ENCODE measurements at places on chromosomes 6 and 20.
A peak's percentile ranks its signal among the peaks of the same experiment; 100 is the strongest.

DNA sequence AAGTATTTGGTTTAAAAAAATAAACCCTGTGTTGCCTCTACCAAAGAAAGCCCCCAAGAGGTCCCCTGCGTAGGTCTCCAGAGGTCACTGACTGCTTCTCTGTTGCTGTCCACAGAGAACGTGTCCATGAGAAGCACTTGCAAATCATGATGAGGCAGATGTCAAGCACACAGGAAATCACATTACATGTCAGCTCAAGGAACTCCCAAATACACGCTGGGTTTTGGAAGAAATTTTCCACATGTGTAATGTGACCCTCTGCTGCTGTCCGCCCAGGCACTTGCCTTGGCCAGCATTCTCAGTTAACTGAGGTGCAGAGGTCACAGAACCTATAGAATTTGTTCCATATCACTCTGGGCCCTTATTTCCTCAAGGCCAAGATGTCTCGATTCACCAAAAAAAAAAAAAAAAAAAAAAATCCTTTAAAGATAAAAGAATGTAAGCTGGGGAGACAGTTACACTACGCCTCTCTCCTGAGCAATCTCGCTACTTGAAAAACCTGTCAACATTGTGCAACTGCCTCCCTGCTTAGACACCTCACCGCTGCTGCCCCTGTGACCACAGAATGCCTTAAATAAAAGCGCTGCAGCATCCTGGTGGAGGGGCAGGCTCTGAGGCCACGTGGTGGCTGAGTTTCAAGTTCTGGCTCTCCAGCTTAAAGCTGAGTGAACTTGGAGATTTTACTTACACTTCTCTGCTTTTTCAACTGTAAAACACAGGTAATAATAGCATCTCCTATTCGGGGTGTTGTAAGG, 42.3 kb downstream of the SLC22A23 start:
- DNase-seq: peak; percentile 67

GRCh38 chr6:157726892-157727628, 96.0 kb upstream of the SNX9 start:
- no peak for DNase-seq

DNA sequence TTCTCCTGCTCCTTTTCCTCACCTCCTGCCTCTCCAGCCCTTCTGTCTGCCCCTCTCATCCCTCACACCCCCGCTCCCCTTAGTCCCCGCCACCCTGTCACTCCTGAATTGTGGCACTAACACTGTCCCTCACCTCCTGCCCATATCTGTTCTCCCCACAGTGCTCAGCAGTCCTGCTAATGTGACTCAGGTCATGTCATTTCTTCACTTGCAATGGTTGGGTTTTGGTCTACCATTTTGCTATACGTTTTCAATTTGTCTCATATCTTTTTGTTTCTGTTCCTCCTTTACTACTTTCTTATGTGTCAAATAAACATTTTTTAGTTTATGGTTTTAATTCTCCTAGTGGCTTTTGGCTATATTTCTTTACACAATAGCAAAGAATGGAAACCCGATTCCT, 1.3 kb upstream of the HLA-B start:
- DNase-seq: no peak

DNA sequence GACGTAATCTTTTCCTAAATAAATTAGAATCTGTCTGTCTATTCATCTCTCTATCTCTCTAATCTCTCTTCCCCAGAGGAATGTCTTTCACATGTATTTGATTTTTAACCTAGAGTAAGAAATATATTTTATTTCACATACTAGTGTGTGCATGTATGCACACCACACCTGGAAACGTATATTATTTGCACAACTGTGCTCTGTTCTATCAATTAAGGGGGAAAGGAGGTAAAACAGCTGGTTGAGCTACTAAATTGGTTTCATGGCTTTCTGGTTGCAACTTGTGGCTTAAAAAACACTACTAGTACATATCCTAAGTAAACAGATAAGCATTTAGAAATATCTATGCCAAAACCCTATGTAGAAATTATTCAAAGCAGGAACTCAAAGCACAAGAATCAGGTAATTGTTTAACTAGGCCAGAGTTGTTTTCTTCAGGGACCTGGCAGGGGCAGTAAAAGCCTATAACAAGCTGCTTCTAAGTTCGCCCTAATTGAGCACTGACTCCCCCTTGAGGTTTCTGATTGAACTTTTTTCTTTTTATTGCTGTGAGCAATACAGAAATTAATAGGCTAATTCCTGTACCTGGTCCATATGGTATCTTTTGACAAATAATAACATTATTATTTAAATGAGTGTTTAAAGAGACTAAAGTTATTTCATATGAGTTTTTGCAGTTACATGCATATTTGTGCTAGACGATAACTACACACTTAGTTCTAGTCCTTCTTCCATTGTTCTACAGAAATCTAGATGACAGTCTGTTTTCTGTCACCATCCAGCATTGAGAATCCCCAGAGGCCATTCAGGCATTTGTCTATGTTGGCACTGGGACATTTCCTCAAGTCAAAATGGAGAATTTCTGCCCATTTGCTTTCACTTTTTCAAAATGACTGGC, 88.6 kb downstream of the MCHR2 start:
- peak; percentile 39 for DNase-seq

GRCh38 chr20:8647961-8648441, 420.9 kb upstream of the PLCB4 start:
- DNase-seq: no peak

DNA sequence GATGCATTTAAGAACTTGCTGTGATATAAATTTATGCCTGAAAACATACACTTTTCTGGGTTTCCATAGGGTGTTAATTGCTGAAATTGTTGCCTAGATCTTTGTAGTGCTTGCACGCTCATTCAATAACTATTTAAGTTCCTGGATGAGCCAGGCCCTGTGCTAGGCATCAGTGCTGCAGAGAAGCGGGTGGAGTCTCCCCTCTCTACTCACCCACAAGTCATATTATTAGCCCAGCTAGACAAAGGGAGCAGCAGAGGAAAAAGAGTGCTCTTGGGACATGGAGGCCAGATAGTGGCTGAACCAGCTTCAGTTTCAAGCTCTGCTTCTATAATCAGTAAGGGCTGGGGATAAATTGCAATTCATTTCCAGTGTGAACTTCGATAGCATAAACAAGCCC, 329.1 kb downstream of the TFAP2B start:
- DNase-seq: no peak

GRCh38 chr6:47047479-47048407, 5.6 kb upstream of the ADGRF1 start:
- DNase-seq: peak; percentile 64

DNA sequence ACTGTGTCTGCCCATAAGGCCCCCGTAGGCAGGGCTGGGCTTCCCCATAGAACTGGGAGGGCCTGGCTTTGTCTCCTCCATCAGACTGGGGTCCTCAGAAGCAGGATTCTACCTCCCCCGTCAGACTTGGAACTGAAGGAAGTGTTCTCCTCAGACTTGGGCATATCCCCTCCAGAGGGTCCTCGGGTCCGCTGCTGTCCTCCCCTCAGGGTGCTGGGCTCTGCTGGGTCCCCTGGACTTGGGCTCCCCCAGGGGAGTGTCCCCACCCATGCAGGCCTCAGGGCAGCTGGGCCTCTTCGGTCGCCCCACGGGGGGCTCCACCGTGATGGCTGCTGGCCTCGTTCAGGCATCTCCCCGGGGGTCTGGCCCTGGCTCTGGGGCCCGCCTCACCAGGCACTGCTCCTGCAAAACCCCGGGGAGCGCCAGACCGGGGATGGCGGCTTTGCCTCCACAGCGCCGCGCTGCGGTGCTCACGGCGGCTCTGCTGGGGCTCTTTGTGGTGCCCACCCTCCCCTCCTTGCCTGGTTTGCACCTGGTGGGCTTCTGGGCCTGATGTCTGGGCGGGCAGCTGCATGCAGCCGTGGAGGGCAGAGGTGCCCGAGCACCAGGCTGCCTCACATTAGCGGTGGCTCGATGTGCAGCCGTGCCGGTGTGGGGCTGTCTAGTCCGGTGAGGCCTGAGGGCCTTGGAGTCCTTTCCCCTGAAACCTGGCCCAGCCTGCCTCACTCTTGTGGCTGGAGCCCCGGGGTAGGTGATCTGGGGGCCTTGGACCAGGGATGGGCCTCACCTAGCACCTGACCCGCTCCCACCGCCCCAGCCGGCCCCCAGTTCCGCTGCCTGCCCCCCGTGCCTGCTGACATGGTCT, 13.9 kb downstream of the COL20A1 start:
- DNase-seq: no peak

DNA sequence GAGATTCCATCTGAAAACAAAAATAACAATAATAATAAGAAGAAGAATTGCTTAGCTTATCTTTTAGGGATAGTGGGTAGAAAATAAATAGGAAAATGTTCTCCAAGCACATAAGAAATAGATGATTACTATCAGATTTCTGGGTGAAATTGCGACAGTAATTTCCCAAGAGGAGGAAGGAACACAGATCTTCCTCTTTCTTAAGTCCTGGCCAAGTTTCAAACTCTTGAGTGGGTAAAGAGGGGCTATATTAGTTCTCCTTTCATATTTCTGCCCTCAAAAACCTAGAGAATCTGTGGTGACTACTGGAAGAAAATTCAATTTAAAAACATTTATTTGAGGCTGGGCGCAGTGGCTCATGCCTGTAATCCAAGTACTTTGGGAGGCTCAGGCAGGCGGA, 63.7 kb downstream of the PHACTR2 start:
- no peak for DNase-seq

- DNase-seq: peak; percentile 25
These were observed 309.3 kb downstream of the PRL start for GRCh38 chr6:21987501-21987957.

DNA sequence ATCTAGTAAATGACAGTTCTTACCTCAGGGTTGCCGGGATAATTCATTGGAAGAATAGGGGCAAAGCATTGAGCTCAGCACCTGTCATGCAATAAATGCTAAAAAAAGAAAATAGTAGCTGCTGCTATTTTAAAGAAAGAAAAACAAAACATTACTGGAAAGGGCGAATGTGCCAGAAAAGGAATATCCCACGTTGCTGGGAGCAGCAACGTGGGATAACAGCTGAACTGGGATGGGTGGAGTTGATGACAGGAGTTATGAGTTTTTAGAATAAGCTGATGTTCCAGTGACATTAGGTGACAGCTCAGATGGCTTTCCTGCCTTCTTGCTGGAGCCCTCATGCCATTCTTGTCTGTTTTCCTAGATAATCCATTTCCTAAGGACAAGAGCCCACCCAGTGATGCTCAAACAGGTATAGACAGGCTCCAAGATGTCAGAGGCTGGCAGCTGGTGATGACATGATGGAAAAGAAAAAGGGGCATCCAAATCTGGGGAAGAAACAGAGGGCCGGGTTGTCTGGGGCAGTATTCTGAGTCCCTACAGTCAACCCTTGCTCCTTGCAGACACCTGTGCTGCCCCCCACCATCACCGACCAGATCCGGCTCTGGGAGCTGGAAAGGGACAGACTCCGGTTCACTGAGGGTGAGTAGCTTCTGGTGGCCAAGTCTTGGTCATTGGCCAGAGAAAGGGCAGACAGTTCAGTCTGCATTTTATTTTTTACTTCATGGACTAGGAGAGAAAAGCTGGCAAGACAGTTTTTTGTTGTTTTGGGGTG, 1.1 kb upstream of the VARS2 start:
- DNase-seq: no peak

DNA sequence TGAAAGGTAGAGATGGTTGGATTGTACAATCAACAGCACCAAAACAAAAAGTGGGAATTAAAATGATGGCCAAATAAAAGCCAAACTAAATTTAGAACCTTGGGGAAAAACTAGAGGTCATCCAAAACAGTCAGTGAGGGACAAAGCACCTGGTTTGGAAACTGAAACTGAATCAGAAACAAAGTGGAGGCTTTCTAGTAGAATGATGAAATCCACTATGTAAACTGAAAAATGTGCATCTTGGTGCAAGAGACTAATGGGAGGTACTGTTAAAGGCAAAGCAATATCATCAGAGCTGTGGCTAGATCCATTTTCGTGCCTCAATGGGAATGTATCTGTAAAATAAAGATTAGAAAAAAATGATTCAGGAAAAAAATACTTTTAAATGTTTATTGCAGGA, 380.0 kb upstream of the GJE1 start:
- DNase-seq: peak; percentile 12

DNA sequence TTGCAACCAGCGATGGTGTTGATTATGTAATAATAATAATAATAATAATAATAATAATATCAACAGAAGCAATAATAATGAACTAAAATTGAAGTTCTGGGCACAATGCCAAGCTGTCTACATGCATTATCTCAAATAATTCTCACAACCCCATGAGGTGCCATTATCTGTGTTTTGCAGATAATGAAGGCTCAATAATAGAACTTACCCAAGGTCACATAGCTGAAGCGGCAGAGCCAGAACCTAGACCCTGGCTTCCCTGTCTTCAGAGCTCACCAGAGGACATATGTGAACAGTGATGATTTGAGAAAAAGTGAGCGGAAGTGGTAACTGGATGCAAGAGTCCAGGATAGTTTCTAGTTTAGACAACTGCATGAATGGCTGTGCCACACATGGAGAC, 91.0 kb downstream of the HIVEP1 start:
- no peak for DNase-seq

DNA sequence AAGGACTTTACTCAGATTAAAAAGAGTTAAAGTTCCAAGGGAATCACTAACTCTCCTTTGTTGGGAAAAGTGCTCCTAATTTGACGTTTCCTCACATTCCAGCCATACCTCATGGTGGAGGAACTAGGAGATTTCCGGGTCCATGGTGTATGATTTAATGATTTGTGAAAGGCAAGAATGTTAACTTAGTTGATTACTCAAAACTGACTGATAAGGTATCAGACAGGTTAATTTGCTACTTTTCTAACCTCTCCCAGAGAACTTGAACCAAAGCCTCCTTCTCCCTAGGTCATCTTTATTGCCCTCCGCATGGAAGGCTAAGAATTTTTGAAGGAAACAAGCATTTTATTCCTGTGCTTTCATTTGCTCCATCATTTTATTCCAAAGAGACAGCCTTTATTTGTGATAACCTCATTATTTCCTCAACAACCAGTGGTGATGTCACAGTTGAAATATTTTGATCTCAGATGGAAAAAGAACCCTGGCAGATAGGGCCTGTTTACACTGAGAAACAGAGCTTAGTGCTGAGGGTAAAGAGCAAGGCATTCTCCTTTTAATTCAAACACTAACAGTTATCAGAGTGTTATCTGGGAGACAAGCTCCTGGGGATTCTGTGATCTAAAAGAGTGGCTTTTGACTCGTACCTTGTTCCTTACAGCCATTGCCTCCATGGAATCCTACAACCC, 57.4 kb upstream of the BMP2 start:
- DNase-seq: no peak

DNA sequence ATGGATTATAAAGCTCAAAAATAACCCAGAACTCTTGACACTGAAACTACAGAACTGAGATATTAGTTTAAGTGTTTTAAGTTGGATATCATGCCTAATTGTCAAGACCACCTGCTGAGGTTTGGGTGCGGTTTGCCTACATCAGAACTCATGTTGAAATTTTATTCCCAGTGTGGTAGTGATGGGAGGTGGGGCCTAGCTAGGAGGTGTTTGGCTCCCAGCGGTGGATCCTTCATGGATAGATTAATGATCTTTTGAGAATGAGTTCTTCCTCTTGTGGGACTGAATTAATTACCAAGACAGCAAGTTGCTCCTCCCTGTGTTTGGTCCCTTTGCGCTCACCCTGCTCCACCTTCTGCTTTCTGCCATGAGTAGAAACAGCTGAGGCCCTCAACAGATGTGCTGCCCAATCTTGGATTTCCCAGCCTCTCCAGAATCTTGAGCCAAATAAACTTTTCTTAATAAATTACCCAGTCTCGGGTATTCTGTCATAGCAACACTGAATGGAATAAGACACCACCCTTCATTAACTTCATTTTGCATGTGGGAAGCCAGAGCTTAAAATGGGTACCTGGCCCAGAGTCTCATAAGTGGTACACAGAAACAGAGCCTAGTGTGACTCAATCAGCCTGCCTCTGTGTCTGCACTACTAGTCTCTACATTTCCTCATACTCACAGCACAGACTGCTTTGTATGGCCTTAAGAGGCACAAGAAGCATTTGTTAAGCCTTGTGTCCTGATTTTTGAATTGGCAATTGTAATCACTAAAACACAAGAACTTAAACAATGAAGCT, 158.4 kb downstream of the IBTK start:
- DNase-seq: no peak
